Retinal pigment epithelial cell (primary cell): ENCODE measurements at places on chromosomes 13 and 19.
A peak's percentile ranks its signal among the peaks of the same experiment; 100 is the strongest.

DNA sequence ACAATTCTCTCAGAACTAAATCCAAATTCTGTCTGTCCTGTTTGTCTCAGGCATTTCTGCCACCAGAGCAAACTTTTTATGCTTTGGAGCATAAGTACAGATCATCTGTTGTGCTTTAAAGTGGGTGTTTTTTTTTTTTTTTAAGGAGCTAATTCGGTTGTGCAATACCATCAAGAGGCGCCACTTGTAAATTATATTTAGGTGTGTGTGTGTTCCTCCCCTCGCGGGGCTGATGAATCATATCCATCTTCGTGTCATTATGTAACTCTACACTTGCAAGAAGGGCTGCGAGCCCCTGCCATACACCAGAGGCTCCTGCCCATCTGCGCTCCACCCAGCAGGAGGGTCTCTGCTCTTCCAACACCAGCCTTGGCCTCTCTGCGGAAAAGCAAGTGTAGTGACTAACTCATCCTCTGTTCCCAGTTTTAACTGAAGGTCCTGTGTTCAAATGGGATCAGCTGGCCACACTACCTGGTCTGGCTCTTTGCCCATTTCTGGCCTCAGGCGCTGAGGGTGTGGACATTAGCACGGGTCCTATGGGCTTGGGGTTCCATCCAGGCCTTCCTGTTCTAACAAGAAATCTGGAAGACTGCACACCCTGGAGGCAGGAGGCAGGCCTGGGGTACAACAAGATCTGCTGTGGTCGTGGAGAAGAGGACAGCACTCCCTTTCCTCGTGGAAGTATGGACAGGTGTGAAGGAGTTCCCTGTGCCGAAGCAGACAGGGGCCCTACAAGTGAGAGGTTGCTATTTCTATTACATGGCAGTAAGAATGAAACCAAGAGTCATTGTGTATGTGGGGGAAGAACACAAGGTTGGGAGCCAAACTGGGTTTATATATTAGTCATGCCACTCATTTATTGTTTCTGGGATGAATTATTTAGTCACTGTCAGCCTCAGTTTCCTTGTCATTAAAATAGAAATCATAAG is 96.1 kb upstream of the MBNL2 start:
- DNase-seq: no peak

GRCh38 chr19:49758292-49758691 is 4.8 kb downstream of the TSKS start:
- no peak for DNase-seq

GRCh38 chr13:48536621-48537250 is 3.9 kb upstream of the RCBTB2 start:
- no peak for DNase-seq

- DNase-seq: no peak
These were observed 376.7 kb downstream of the OXGR1 start for GRCh38 chr13:96617528-96617927.

DNA sequence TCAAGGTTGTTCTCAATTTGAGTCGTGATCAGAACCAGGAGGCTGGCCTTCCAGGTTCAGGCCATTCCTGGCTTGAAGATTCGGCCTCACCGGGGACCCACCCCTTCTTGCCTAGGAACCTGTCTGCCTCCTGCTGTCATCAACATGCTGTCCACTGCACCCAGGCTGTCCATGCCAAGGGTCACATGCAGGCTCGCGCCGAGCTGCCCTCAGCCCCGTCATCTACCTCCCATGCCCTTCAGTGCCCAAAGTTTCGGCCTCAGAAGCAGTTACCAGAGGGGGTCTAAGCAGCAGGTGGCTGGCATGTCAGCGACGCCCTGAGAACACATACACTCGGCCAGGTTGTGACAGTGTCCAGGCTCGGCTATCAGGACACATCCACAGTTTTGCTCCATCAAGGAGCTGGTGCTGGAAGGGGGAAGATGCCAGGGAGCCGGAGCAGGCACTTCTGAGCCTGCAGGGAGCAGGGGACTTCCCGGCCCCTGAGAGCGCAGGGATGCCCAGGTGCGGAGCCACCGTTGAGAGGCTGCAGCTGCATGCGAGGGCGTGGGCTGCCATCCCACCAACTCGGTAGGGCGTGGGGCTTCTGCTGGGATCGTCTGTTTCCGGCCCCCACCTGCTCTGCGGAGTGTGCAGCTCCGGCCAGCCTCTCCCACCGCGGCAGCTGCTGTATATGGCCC is 590.9 kb upstream of the SLITRK5 start:
- DNase-seq: no peak

GRCh38 chr19:58395220-58395978 is at the start of gene RNF225:
Gene RNF225, plus strand, starts transcription at chr19:58395656. Its CDS starts 434 bp downstream, at chr19:58396090.
- no peak for DNase-seq

GRCh38 chr13:76160961-76161925 is 525.1 kb downstream of the LMO7 start:
- no peak for DNase-seq

GRCh38 chr19:58304748-58305064 is 471 bp upstream of the ERVK3-1 start:
- DNase-seq: no peak

GRCh38 chr19:30428844-30429243 is 56.7 kb downstream of the ZNF536 start:
- no peak for DNase-seq

- DNase-seq: no peak
These were observed 58.3 kb upstream of the MCF2L start for GRCh38 chr13:112910616-112911280.

GRCh38 chr19:18292810-18293641 is 11.6 kb upstream of the JUND start:
- DNase-seq: no peak

- no peak for DNase-seq
These were observed 55.1 kb downstream of the LMO7 start for GRCh38 chr13:75691183-75691582.

- no peak for DNase-seq
These were observed 630 bp downstream of the SPPL2B start for GRCh38 chr19:2329149-2329478.

GRCh38 chr13:51781246-51782022 is 22.5 kb downstream of the DHRS12 start:
- DNase-seq: no peak

DNA sequence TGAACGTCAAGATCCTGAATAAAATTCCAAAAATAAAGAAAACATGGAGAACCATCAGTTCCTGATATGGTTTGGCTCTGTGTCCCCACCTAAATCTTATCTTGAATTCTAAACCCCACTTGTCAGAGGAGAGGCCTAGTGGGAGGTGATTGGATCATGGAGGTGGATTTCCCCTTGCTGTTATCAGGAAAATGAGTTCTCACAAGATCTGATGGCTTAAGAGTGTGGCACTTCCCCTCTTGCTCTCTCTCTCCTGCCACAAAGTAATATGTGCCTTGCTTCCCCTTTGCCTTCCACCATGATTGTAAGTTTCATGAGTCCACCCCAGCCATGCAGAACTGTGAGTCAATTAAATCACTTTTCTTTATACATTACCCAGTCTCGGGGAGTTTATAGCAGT is 827.4 kb downstream of the GPC5 start:
- DNase-seq: no peak

GRCh38 chr13:98514288-98514687 is 62.6 kb downstream of the STK24 start:
- no peak for DNase-seq

GRCh38 chr13:28864544-28864943 is 44.4 kb downstream of the MTUS2 start:
- no peak for DNase-seq

DNA sequence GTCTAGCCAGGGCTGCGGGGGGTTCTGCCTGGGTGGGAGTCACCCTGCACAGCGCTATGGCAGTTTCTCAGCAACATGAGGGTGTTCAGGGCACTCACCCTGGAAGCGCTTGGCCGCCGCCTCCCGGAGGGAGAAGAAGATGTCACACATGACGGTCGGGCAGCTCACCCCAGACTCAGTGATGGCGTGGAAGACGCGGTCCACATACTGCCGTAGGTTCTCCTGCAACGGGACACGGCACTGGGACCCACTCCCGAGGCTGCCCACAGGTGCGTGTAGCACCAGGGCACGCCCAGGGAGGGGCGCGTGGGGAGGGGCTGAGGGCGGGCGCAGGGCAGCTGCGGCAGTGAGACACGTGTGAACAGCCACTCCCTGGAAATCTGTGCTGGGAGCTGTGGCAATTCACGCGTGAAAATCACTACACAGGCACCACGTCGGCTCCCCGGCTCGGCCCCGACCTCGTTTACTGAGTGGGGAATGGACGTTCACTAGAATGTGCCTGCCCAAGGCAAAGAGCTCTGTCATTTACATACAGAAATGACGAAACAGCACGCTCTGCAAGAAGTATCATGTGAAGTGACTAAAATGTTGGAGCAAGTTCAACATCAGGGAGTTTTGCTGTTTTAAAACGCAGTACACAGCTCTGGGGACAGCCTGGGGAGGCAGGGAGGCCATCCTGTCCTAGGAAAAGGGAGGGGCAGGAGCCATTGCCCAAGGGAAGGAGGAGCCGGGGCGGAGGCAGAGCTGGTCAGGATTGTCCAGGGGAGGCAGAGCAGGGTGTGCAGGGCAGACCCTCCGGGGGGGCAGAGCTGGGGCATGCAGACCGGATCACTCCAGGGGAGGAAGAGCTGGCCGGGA is 41.5 kb upstream of the C13orf46 start:
- DNase-seq: peak; percentile 74

DNA sequence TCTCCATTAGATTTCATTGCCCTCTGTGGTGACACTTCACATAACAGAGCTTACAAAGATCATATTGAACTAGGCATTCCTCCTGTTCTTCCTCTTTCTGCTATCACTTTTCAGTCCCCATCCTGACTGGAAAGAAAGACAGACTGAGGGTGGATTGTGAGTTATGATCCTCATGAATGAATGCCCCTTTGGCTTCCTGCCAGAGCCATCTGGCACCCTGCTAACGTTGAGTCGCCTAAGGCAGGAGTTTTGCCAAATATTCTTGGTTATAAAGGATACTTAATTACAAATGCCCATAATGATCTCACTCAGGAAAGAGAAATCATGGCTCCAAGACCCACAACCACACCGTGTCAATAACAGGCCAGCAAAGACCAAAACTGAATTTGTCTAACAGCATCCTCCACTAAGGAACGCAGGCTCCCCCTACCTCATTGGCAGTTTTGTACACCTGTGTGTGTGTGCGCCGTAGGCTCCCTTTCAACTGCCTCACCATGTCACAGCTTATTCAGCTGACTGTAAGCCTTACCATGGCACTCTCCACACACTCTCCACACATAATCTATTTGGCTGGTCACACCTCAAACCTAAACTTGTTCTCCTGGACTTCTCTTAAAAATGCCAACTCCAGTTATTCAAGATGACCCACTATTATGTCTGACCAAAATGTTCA is 15.5 kb downstream of the ZNF211 start:
- DNase-seq: no peak

DNA sequence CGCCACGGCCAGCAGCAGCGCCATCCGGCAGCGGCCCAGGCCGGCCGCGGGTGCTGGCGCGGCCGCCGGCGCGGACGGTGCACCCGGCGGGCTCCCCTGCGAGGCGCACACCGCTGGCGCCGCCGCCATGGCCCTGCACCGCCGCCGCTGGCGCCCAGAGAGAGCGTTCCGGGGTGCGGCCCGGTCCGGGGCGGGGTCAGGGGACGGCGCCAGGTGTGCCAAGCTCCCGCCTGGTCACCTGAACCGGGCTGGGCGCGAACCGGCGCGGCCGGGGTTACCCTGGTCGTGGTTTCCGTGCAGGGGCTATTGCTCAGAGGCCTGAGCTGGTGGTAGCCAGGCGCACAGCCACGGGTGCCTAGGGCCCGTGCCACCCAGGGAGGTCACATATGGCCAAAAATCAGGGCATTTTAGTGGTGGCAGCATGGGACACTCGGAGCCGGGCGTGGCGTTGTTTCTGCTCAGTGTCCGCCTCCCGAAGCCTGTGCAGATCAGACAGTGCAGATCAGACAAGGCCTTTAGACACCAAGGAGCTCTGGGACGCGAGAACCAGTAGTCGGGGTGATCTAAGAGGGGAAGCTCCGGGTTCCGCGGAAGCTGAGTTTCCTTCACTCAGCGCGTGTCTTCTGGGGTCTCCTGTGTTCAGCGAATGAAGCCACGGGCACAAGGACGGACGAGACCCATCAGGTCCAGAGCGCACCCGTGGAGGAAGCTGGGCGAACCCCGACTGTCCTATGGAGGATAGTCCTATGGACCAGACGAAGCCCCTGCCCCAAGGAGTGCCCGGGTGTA is at the start of gene TMEM238:
Gene TMEM238, minus strand, starts transcription at position 162 of the 789 bp plus-strand sequence. Its CDS starts 33 bp downstream, at position 129.
- DNase-seq: no peak

GRCh38 chr19:45767881-45768654 is 984 bp downstream of the SIX5 start:
- DNase-seq: no peak

DNA sequence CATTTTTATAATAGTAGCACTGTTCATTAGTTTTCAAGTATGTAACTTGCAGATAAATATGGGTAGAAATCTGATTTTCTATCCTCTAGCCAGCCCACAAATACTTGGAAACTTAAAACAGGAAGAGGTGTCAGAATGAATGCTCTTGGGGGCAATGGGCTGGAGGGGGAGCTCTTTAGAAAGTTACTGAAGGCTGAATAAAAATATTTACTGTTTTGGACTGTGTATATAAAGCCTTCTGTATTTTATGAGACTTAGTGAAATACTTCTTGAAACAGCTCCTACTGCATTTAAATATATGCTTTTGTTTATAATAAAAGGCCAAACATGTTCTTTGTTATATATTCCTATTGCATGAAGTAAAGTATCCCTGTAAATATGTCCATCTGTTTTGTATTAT is 138.8 kb downstream of the RGCC start:
- DNase-seq: no peak

GRCh38 chr19:19943848-19944582 is 43.3 kb downstream of the ZNF93 start:
- DNase-seq: no peak

GRCh38 chr13:41049480-41050440 is 11.5 kb upstream of the WBP4 start:
- DNase-seq: no peak

DNA sequence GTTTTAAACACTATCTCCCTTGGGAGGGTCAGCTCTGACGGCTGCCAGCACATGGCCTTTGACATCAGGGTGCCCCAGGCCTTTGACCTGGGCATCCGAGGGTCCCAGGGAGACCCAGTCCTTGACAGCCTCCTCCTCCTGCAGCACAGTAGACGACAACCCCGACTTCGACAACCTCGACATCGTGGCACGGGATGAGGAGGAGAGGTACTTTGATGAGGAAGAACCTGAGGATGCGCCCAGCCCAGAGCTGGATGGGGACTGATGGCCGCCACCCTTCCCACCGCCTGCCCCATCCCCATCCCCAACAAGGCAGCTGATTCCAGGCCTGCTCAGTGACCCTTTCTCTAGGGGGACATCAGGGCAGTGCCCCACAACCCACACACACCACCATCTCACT is 12.5 kb downstream of the CCDC97 start:
- no peak for DNase-seq
